ENCODE measurements at places on chromosomes 13 and 19.

DNA sequence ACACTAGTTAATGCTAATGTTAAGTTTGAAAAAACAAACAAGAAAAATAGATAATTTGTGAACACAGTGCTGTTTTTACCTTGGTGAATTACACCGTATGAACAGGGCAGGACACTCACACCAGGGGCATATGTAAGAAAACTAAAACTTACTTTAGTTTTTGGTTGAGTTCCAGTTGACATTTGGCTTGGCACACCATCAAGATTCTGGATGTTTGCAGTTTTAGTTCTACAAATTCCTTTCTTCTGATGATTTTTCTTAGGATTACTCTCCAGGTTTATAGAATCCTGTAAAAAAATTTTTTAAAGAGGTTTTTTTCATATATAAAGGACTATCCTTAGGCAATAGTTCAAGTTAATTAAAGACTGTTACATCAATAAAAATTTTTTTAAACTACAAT is 238.5 kb upstream of the STARD13 start:
- no peak for DNase-seq

DNA sequence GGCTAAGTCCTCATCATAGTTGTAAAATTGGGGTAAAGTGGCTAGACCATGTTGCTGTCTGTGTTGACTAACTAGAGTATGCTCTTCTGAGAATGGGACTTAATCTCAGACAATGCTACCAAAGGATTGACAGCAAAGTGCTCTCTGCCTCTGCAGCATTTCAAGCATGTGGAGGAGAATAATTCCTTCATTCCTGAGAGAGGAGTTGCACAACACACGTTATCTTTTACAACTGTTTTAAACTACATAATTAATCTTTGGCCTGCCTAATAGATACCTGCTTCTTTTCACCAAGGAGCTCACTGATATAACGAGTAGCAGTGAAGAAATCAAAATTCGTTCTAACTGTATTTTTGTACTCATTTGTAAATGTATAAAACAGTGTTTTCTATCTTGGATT is 2172.2 kb downstream of the PCDH9 start:
- DNase-seq: no peak

DNA sequence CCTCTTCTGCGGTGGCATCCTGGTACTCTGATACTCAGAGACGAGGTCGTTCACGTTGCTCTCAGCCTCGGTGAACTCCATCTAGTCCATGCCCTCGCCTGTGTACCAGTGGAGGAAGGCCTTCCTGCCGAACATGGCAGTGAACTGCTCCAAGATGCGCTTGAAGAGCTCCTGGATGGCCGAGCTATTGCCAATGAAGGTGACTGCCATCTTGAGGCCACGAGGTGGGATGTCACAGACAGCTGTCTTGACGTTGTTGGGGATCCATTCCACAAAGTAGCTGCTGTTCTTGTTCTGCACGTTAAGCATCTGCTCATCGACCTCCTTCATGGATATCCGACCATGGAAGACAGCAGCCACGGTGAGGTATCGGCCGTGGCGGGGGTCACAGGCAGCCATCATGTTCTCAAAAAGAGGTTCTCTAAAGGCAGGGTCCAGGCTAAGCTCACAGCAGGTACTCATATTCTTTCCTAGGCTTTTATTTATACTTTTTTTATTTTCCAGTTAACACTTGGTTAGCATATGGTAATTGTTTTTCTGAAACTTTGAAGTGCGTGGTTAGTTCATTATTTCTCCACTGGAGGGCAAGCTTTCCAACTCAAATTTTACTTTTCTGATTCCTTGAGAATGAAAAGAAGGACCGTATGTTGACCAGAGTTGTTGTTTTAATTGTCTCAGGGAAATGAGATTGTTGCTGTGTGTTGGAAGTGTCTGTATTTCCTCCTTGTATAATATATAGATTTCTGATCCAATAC is 72.4 kb upstream of the RGCC start:
- DNase-seq: no peak

- peak; percentile 70 for DNase-seq
Observed at GRCh38 chr13:27600711-27601110, 19.6 kb downstream of the LNX2 start.

DNA sequence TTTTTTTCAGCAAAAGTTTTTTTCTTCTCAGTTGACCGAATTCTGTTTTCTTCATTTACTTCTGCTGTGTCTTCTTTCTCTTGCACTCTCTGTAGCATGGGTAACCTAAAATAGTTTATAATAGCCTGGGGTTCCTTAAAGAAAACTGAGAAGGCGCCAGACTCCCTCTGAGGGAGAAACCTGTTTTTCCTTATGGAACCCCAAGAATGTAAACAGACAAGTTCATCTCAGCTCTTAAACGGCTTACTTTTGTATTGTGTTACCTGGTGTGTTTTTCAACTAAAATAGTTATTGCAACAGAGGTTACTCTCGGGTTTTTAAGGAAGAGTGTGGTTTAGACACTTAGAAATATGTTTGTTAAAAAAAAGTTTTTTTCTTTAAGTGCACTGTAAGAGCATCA is 23.8 kb upstream of the TM9SF2 start:
- no peak for DNase-seq

- no peak for DNase-seq
Observed at GRCh38 chr19:1883784-1884183, 1.5 kb downstream of the ABHD17A start.

Data from hematopoietic multipotent progenitor cell treated with erythropoietin and hydrocortisone succinate and interleukin-3 and kit ligand, for 17 days (in vitro differentiated cells).